CD4-positive, alpha-beta T cell treated with Interferon gamma for 1 hour (primary cell): ENCODE measurements at places on chromosomes 12 and 14.
A peak's percentile ranks its signal among the peaks of the same experiment; 100 is the strongest.

DNA sequence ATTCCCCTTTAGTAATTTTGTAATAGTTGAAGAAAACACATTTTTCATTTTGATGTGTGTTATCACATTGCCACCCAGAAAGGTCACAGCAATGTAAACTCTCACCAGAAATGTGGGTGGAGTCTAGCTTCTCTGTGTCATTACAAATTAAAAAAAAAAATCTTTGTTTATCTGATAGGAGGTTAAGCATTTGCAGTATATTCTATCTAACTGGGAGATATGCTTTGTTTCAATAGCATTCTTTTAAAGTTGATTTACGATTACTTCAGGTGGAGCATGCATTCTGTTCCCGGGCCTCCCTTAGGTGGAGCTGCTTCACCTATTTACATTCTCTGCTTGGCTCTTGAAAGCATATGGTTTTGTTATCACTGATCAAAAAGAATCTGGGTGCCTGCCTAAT lies 7.8 kb downstream of the ADIPOR2 start:
- DNase-seq = no peak

DNA sequence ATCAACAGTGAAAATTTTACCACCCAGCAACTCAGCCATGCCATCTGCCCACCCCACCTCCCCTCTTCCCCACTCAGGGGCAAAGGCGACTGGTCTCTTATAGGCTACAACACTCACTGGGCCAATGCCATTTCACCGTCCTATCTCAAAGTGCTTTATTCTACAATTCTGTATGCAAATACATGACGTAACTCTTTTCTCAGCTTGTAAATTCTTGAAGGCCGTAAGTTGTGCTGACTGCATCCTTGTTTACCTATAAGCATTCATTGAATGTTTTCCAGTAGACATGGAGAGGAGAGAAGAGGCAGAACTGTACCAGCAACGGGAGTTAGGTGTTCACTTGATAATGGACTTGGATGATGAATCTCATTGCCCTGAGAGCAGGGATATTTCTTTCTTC lies 15.6 kb downstream of the BCL2L14 start:
- no peak for DNase-seq

GRCh38 chr14:22450266-22450665 lies 138.8 kb downstream of the DAD1 start:
- DNase-seq = no peak

GRCh38 chr12:6936636-6937480 lies 6.8 kb upstream of the RNU7-1 start:
- DNase-seq = peak; percentile 61

- no peak for DNase-seq
Observed at GRCh38 chr12:120175062-120175461, 19.5 kb downstream of the GCN1 start.

DNA sequence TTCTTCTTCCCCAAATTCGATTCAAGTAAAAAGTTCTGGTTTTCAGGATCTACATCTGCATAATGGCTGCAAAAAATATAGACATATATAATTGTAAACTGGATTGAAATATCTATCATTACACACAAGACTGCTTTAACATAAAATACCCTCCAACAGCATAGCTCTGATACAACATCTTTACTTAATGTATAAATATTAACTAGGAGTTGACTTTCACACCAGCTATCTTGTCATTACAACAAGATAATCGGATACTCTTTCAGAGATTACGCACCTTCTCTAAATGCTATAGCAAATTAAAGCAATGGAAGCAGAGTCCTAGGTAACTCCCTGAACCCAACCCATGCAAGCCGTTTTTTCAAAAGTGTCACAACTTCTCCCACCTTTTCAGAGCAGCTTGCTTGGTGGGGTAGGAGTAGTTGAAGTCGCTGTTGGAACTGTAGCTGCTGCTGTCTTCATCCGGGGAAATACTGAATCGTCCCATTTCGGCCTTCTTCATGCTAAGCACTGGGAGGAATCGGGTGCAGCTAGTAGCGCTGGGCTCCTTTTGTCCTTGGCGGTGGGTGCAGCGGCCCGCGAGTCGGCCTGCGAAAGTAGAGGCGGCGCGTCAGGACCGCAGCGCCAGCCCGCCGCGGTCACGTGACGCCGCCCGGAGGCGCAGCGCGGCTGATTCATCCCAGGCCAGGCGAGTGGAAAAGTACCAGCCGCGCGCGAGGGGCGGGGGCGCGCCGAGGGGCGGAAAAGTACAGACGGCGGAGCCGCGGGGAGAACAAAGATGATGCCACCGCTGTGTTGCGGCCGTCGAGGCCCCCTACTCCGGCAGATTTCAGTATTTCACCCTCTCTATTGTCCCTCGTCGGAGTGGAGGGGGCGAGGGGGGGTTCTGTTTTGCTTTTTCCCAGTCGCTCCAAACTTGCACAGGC lies 1.5 kb downstream of the SLC38A2 start:
- peak; percentile 85 for DNase-seq

DNA sequence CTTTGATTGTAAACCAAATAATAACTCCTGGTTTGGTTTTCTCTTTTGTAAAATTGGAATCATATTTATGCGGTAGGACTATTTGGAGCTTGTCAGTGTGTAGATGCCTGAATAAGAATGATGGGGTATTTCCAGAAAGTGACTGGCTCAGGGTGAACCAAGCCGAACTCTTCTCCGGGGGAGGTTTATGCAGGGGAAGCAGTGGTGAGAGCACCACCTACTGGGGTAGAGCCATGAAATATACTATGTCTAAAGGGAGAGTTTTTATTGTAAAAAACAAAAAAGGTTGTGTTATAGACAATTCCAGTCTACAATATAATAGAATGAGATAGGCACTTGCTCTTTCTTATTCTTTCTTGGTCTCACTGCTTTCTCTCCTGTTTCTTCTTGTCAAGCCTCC lies 222.9 kb upstream of the SLC16A7 start:
- DNase-seq = no peak

DNA sequence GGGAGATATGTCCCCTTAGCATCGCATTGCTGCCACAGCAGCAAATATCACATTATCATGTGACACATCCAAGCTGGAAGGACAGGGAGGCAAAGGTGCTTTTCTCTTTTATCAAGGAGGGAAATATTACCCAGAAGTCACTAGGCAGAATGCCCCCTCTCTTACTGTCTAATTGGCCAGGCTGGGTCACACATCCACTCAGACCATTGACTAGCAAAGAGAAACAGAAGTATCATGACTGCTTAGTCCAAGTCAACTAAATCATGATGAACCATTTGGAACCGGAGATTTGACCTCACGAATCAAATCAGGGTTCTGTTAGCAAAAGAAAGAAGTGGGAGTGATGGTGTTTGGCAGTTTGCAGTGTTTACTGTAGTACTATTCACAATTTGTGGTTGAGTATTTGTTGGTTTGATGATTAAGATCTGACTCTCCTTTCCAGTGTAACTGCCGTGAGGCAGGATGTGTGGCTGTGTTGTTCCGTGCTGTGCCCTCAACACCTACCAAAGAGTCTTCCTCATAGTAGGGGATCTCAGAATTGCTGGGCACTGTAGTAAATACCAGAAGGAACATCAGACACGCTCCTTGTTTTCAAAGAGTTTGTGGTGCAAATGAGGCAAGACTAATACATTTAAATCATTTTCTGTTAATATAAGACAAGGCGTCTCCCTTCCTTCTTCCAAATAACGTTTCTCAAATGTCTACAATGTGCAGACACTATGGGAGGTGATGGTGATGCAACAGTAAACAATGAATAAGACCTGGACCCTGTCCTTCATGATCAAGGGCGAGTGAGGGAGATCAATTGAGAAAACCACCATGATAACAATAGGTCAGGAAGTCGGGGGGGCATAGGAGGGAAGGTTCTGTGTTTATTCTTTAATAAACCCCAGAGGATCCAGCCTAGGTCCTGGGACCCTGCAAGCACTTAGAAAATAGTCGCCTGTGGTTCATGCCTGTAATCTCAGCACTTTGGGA lies 194.4 kb upstream of the CRY1 start:
- no peak for DNase-seq

- DNase-seq = no peak
Observed at GRCh38 chr14:103846097-103846496, 1.3 kb downstream of the PPP1R13B start.

GRCh38 chr14:51410897-51411296 lies 170.8 kb downstream of the TMX1 start:
- no peak for DNase-seq

GRCh38 chr12:49702676-49703215 lies 4.5 kb downstream of the FMNL3 start:
- no peak for DNase-seq

- no peak for DNase-seq
Observed at GRCh38 chr14:56137453-56137807, 19.2 kb downstream of the PELI2 start.

- no peak for DNase-seq
Observed at GRCh38 chr14:104370256-104370870, 209.2 kb upstream of the C14orf180 start.

- no peak for DNase-seq
Observed at GRCh38 chr12:107405436-107405835, 280.2 kb upstream of the PWP1 start.

- no peak for DNase-seq
Observed at GRCh38 chr14:52286661-52287649, 19.5 kb downstream of the PTGDR start.

DNA sequence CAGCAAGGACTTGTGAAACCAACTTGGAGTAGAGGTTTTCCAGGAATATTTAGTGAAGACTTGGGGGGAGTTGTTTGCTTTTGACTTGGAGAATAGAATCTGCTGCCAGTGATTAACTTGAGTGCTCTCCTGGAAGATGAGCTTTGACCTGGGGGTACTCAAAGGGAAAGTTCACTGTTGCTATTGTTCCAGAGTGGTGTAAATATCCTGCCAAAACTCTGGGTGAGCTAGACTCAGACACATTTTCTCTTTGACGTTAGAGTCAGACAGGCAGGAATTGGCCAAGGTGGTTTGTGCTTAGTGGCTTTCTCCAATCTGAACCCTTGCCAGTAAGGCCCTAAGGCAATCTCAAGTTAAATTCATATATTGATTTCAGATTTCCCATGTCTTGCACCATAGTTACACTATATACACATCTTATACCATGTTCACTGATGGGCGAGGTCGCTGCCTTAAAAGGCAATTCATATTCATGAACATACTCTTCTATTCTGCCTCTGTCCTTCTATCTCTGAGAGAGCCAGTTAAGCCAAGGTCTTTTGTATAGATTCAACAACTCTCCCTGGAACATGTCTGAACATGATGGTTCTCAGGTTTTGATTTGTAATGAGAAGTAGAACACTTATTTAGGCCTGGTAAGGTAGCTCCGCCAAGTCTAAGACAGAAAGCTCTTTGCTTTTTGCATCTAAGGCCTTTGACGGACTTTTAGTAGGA lies 204.6 kb upstream of the SLC38A2 start:
- DNase-seq = no peak

DNA sequence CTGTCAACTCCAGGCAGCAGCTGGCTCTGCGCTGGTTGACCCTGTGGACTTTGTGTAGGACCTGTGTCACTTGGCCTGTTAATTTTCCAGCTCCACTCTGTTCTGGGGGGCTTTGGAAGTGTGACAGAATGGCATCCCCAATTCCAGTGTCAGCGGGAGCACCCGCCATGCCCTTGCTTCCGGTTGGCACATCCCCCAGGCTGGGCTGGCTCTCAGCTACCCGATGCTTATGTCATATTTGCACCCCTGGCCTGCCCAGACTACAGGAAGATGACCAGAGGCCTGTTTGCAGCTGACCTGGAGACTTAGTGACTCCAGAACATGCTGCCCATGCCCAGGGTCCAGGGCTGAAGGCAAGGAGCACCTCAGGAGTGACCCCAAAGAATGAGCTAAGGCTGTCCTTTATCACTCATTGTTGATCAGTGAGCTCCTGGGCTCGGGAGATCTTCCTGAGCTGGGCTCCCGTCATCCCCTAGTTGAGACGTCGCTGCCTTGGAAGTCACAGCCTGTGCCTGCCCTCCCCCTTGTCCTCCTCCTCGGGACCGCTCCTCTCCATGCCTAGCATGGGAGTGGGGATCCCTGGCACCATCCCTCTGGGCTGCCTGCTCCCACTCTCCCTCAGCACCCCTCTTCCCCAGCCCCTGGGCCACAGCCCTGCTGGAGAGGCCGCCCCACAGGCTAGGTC lies 163.4 kb upstream of the RTL1 start:
- no peak for DNase-seq

GRCh38 chr12:28878629-28879028 lies 270.4 kb upstream of the FAR2 start:
- DNase-seq = no peak

DNA sequence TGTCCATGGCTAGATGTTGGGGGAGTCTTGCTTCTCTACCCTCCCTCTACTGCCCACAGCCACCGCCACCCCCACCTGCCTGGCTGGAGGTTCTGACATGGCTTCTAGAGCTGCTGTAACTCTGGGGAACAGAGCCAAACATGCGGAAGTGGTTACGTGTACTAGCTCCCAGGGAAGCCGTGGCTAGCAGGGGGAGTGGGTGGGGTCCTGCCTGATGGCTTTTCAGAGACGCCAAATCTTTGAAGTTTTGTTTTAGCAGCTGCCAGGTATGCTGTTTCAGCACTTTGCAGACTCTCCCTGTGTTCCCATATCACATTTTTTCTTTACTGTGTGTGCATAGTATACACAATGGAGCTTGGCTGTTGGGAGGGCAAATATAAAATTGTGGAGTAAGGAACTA lies 150.3 kb downstream of the TGFB3 start:
- peak; percentile 53 for DNase-seq

GRCh38 chr12:110565894-110566871 lies 16.9 kb downstream of the PPTC7 start:
- no peak for DNase-seq

- no peak for DNase-seq
Observed at GRCh38 chr12:98948343-98948949, 303.4 kb downstream of the APAF1 start.

GRCh38 chr12:1530592-1531152 lies 63.7 kb downstream of the FBXL14 start:
- no peak for DNase-seq

GRCh38 chr14:80313806-80314205 lies 102.5 kb upstream of the DIO2 start:
- DNase-seq = no peak

DNA sequence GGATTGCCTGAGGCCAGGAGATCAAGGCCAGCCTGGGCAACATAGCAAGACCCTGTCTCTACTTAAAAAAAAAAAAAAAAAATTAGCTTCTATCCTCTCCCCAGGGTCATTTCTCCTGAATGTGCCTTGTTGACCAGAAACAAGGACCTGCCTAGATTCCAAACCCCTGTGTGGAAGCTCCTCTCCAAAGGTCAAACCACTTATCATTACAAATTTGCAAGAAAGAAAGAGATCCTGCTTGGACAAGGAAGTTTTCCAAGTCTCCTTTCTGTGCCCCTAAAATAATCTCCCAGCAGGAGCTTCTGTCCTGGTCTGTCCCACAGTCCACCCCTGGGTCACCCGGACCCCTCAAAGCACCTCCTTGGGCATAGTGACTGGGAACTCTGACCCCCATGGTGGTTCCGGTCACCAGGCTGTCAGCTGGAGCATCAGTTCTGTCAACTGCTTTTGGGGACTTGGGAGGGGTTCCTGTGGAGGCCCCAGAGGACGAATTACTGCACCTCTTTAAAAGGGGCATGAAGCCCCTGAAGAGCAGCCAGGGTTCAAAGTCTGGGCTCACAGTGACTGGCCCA lies 38.4 kb downstream of the ACTN1 start:
- no peak for DNase-seq

GRCh38 chr12:112978163-112979040 lies at the start of gene OAS2:
Gene OAS2 (plus strand): TSS chr12:112978519. CDS start chr12:112978609, 90 bp downstream.
- peak; percentile 83 for DNase-seq
